Endodermal cell (in vitro differentiated cells): ENCODE measurements at places on chromosomes 1 and 21. TPM values are rescaled to one million over a fixed set of nuclear protein-coding genes. Genes with fewer than 3 reads are reported as not detected.
A peak's percentile ranks its signal among the peaks of the same experiment; 100 is the strongest.

GRCh38 chr1:211336775-211337174 lies 10.1 kb downstream of the TRAF5 start:
- no peak for DNase-seq

GRCh38 chr21:26795866-26796329 lies 49.3 kb downstream of the ADAMTS1 start:
- no peak for DNase-seq

DNA sequence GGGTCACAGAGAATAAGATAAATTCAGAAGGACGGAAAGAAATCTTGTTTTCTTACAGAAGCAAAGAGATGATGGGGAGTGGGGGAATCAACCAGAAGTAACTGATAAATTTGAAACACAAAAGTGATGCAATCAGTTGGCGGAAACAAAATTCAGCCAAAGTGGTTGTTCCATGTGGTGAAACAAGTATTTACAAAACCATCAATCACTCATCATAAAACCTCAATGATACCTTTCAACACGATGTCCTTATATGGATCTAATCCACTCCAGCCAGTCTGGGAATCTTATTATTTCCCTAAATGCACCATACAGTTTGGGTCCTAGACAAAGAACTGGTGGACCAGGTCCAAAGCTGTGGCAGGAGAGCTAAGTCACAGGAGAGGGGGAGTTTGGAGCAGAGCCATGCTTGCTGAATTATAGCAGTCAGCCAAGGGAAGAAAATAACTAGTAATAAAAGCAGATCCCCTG lies 303.8 kb upstream of the LRRC7 start:
- no peak for DNase-seq

DNA sequence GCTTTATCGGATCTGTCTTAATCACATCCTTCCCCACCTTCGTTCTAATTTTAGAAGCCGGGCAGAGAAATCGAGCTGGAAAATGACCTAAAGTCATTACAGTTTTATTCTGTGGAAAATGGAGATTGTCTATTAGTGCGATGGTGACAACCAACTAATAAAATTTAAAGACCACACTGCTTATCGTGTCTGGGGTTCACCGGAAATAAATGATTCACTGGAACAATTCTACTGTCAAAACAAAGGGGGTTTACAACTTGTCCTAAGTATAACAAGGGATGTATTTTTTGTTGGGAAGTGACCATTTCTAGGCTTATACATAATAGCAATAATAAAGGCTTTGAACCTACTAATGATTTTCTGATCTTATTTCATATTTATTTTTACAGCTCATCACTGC lies 55.6 kb downstream of the B3GALNT2 start:
- DNase-seq, result no peak

GRCh38 chr1:35783055-35783583 lies 13.3 kb upstream of the CLSPN start:
- no peak for DNase-seq

GRCh38 chr1:32715901-32716311 lies 13.3 kb upstream of the SYNC start:
- peak; percentile 73 for DNase-seq

GRCh38 chr1:88398338-88398737 lies 285.7 kb upstream of the PKN2 start:
- no peak for DNase-seq

- no peak for DNase-seq
Observed at GRCh38 chr1:3650248-3651025, 534 bp upstream of the WRAP73 start.

DNA sequence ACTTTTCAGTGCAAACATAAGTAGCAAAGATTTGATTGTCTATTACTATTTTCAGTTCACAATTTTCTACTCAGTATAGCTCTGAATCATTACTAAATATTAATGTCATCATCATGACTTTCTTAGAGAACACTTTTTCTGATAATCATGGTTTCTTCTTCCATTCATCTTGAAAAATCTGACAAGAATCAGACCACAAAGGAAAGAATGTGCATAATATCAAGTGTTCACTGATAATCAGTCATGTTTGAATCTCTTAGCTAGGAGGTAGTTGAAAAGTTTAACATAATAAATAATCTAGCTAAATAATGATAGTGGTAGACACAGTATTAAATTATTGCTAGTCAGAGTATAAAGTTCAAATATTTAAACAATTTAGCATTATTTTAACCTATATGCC lies 133.2 kb downstream of the BRINP3 start:
- DNase-seq, result no peak

DNA sequence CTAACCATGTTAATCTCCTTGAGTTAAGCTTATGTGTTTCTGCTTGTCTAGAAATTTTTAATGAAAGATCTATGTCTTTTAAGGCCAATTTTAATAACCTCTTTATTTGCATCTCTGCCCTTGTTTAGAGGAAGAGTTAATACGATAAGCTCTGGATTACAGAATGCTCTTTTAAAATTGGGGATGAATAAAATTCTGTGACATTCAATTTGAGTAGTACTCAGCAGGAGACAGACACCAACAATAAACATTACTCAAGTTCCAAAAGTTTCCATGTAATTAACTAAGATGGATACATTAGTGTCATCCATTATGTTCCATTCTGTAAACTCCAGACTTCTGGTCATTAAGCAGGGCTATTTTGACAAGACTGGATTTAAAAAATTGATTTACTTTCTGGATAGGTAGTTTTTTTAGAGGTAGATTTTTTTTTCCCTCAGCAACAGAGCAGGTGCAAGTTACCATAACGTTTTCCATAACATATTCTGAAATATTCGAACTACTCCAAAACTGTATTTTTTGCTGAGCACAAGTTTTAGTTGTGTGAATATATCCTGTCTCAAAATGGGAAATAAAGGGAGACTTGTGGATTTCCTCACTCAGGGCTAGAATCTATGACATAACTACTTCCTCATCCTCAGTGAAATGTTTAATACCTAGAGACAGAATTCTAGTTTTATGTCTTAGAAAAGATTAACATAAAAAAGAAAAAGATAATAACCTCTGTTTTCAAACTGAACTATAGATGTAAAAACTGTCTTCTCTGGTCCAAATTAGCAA lies 221.7 kb downstream of the NEGR1 start:
- DNase-seq, result no peak

Gene LAMB3
- 1.2 to 2.1 TPM (median 1.9 TPM) in 3 replicates for total RNA-seq

DNA sequence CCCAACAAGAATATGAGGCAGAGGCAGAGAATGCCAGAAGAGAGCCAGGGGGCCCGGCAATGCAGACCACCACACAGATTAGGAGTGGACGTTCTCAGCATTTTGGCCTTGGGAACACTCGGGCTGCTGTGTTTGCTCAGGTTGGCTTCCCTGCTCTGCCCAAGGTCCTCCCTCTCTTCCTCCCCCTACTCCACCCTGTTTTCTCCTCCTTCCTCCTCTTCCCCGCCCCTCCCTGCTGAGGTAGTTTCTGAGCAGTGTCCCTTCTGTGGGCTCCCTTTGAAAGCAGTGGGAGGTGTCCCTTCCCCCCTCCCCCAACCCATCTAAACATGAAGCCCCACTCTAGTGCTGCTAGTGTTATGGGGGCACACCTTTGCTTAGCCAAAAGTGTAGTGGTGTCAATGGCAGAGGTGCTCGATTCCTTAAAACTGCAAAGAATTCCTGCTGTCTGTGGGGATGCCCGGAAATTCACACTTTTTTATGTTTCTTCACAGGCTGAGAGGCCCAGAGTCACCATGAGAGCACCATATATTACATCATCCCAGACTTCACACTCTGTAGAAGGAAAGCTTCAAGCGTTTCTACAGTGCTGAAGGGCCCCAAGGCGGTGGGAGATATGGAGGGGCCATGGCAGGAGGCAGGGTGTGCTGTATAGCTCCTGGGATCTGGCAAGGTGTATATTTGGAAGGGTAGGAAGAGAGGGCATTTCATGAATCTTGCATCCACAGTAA lies at the start of gene HHIPL2:
Gene HHIPL2, minus strand, starts transcription at position 161 of the 728 bp plus-strand sequence. Its CDS starts 60 bp downstream, at position 101.
- DNase-seq, result peak; percentile 49

Gene RGS1
- total RNA-seq, result not detected in 2 replicates

- DNase-seq, result no peak
Observed at GRCh38 chr1:195958131-195958530, 650.1 kb downstream of the KCNT2 start.

DNA sequence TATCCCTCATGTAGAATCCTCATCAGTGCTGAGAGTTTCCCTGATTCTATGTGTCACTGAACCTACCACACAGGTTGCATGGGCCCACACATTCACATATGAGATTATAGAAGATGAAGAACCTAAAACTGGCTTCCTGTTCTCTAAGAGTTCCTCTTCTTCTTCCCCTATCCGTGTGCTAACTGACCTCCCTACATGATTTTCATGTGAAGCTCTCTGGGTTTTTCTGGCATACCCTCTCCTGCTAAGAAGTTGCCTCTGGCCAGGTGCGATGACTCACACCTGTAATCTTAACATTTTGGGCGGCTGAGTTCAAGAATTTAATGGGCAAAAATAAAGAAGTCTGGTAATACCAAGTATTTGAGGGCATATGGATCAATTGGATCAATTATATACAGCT lies 5.5 kb upstream of the CD244 start:
- no peak for DNase-seq
